ENCODE measurements at places on chromosomes 4 and X. TPM values are rescaled to one million over a fixed set of nuclear protein-coding genes. Genes with fewer than 3 reads are reported as not detected.

Gene PYURF
- 65.9 TPM for total RNA-seq

Gene GLRA3
- total RNA-seq, result not detected

Gene TRPC5OS
- total RNA-seq, result not detected

Gene GAGE2A
- total RNA-seq, result not detected

Gene HPGD
- total RNA-seq, result 3.2 TPM

Gene IL21
- total RNA-seq, result not detected

Gene GPR50
- not detected for total RNA-seq

DNA sequence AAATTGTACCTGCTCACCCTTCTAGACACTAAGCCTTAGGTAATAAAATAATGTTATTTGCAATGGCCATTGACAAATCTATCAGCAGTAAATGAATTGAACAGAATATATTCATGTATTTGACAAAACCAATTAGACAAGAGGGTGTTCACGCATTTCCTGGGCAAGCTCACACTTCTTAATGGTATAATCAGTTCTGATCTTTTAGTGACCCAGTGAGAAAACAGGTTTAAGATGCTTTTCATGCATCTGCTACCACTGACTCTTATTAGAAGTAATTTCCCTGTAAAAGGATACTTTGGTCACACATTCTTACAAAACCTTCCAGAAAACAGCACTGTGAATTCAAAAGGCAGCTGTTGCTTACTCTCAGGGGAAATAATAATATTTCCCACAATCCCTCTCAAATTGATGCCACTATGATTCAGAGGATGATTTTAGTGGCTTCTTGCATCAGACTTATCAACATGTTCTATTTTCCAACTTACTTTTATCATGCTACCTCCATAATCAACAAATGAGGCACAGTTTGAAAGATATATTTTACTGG, 313.9 kb upstream of the NWD2 start:
- no peak for DNase-seq

DNA sequence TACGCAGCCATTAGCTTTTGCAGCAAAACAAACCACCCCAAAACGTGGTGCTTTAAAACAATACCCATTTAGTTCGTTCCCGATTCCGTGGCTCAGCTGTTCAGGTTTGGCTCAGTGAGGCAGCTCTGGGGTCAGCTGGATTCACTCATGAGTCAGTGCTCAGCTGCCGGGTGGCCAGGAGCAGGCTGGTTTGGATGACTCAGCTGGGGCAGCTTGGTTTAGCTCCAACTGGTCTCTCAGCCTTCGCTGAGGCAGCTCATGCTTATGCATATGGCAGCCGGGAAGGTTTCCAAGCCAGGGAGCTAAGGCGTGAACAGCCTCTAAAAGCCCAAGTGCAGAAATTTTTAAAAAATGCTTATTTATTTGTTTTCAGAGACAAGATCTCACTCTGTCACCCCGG, 13.3 kb upstream of the CD99 start:
- peak; percentile 95 for DNase-seq

- DNase-seq, result no peak
These were observed 15.3 kb upstream of the HPGD start for GRCh38 chr4:174537634-174538033.

DNA sequence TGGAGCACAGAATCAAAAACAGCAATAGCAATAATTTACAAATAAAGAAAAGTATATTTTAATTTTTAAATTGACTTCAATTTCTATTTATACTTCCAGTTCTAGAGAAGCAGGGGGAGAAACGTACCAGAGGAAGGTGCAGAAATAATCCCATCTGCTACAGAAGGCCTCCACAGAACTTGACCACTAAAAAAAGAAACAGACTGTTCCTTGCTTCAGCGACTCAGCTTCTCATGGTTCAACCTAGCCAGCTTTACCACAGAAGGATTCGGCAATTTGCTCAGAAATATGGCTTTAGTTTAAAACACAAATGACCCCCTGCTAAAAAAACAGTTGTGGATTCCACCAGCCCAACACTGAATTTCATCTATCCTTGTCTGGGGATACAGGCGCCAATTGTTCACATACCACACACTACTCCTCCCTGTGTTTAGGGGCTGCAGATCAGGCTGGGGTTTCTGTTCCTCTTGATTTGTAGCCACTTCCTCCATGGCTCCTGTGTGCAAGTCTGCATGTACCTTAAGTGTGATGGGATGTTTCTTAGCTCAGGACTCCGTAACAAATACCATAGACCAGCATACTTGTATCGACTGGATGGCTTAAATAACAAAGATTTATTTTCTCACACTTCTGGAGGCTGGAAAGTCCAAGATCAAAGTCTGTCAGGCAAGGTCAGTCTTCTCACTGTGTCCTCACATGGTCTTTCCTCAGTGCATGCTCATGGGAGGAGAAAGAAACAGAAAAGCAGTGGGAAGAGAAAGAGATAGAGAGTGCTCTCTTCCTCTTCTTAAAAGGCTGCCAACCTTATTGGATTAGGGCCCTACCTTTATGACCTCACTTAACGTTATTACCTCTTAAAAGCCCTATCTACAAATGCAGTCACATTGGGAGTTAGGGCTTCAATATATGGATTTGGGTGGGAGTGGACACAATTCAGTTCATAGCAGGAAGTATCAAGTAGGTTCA, 79.1 kb downstream of the AMOT start:
- no peak for DNase-seq

GRCh38 chrX:110026099-110026844, 23.4 kb downstream of the TMEM164 start:
- DNase-seq, result no peak

DNA sequence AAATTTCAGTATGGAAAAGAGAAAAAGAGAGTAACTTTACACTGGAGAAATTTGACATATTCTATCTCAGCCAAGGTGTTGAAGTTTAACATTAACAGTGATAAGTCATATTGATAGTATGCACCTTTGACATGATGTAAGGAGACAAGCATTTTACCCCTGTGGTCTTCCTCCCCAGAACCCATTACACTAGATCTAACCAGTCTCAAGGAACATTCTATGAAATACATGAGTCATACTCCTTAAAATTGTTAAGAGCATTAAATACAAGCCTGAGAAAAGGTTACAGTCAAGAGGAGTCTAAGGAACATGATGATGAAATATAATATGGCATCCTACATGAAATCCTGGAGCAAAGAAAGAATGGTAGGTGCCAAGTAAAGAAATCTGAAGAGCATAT, 1151.3 kb upstream of the IGFBP7 start:
- DNase-seq, result no peak

DNA sequence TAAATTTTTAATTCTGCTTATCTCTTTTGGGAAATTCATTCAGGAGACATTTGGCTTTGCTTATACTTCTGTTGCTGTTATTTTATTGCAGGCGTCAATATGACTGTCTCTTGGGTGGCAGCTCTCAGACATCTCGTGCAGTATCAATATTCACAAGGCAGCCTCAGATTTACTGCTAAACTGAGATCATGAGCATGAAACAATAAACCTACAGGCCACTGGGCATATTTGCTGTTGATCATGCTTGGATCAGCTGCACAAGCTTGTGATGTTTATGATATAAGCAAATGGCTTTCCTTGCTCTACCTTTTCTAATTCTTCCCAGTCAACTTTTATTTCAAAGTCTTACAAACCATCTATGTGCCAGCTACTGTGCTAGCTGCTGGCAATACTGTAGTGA, 39.2 kb downstream of the TSPAN5 start:
- DNase-seq, result no peak

- DNase-seq, result peak; percentile 35
These were observed 40.0 kb downstream of the NELFA start for GRCh38 chr4:1968686-1969295.

GRCh38 chr4:120317713-120318112, 251.1 kb upstream of the MAD2L1 start:
- DNase-seq, result no peak

DNA sequence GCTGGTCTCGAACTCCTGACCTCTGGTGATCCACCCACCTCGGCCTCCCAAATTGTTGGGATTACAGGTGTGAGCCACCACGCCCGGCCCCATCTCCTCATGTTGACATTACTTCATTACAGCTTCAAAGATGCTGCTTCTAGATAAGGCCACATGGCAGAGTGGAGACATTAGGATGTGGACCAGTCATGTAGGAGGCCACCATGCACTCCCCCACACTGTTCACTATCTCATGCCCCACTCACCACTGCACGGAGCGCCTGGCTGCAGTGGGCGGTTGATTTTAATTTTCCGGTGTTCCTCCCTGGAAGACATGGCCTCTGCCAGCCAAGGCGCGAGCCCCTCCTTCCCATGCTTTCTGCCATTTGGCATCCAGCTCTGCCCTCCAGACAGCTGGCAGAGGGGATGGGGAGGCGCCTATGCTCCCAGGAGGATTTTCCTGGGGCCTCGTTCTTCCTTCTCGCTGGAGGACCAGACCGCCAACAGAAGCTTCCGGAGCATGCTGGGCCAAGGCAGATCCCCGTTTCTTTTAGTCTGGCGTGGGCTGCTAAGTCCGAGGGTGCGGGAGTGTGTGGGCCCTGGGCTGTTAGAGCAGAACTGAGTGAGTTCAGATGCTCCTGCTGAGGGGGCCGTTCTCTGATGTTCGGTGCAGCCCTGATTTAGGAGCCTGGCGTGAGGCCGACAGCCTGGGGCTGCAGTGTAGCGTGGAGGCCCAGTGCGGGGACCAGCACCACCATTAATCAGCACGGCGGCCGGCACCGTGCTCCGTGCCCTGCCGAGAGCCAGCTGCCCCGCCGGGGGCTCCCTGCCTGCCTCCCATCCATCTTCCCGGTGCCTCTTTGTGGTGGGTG, 93.1 kb downstream of the SORCS2 start:
- no peak for DNase-seq

DNA sequence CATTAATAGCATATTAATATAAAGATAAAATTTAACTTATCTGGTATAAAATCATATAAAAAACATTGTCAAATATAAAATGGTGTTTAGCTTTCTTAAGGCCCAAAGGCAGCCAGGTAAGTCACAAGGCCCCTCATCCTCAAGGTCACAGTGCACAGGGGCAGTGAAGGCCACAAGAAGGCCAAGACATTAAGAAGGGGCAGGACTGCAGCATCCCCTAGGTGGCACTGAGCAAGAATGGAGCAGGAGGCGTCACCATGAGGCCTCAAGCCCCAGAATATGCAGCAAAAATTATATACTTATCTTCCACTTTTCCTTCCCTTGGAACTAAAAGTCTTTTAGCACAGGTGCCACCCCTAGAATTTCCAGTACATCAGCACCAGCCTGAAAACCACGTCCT, 49.5 kb upstream of the MAGEA8 start:
- no peak for DNase-seq

- DNase-seq, result no peak
These were observed 99.8 kb downstream of the ANXA3 start for GRCh38 chr4:78651250-78651860.

- DNase-seq, result no peak
These were observed 186.6 kb downstream of the RPA4 start for GRCh38 chrX:97070346-97070745.

DNA sequence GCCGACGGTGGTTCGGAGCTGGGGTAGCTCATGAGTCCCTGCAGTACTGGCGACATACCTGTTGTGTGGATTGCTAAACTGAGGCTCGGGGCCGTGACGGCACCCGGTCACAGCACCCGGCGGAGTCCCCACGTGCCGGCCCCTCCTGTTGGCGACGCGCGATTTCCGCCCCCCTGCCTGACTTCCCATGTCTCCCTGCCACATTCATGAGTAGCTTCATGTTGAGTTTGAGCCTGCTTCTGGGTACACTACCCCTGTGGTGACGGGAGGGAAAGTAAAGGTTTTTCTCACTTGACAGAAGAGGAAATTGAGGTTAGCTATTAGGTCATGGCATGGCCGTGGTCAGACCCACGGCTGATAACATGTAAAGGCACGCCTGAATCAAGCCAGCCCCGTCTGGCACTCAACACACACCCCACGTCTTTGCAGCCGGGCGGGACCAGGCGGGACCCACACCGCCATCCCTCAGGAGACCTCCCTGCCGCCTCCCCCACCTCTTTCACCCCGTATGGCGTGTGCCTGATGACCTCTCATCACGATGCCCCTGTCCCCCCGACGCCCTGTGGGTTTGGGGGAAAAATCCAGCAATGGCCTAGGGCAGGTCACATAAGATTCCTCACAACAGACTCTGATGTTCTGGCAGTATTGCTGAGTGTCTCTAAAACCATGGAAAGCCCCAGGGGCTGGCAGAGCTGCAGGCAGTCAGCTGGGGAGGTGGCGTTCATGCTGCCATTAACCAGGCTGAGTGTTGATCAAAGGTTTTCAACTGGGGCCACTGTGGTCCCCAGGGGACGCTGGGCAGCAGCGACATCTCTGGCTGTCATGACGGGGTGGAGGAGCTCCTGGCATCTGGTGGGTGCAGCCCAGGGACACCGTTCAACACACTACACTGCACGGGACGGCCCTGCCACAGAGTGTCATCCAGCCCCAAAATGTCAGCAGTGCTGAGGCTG, 29.2 kb downstream of the P2RY8 start:
- no peak for DNase-seq

- no peak for DNase-seq
These were observed 67.3 kb downstream of the PSAPL1 start for GRCh38 chr4:7367406-7367805.

DNA sequence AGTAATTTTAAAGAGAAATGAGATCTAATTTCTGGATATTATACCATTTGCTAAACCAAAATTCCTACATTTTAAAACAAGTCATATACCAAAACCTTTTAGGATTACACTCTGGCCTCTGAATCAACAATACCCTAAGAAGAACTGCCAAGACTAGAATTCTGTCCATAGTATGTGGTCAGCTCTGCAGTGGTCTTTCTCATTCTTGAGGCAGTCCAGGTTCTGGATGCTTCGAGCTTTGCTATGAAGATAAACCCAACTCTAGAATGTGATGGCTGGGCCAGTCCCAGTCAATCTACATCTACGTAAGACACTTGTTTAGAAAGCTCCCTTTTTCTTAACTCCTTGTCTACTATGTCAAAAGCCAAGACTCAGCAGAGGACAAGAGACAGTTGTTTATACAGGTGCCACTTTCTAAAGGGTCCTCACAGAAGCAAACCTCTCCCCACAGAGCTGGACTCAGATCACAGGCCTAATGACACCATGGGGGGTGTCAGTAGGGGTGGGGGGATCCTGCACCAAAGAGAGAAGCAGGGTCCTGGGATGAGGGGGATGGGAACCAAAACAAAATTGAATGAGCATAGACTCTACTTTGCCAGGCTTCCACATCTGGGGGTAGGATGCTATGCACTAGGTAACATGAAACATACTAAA, 63.2 kb downstream of the SH3RF1 start:
- DNase-seq, result no peak

DNA sequence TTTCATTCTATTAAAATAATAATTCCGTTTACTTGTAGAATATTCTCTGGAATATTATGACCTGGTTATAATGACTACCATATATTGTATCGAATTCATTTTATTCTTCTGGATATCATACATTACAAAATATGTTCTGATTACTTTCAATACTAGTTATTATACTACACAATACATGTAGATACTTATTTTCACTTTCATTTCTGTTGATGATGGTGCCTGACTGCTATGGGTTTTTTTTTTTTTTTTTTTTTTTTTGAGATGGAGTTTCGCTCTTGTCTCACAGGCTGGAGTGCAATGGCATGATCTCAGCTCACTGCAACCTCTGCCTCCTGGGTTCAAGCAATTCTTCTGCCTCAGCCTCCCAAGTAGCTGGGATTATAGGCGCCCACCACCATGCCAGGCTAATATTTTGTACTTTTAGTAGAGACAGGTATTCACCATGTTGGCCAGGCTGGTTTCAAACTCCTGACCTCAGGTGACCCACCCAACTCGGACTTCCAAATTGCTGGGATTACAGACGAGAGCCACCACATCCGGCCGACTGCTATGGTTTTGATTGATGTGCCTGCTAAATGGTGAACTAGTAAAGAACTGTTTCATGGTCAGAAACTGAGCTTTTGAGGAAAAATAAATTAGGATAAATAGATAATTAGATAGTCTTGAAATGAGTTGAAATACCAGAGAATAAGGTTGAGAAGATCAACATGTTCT, 39.5 kb downstream of the PCDH10 start:
- DNase-seq, result no peak

- no peak for DNase-seq
These were observed 89.7 kb downstream of the TET2 start for GRCh38 chr4:105236202-105236915.

Data from posterior vena cava (tissue), 2 donors.